ENCODE measurements at places on chromosomes 12 and 14.

- DNase-seq, result no peak
These were observed 60.7 kb upstream of the GZMB start for GRCh38 chr14:24694680-24695079.

- DNase-seq, result no peak
These were observed 35.2 kb upstream of the FOXN3 start for GRCh38 chr14:89452281-89452680.

GRCh38 chr12:31234053-31234840, 91.7 kb downstream of the SINHCAF start:
- DNase-seq, result no peak

- no peak for DNase-seq
These were observed 20.2 kb upstream of the OASL start for GRCh38 chr12:121059031-121059898.

- DNase-seq, result no peak
These were observed 698 bp downstream of the ACOT6 start for GRCh38 chr14:73613046-73613383.

DNA sequence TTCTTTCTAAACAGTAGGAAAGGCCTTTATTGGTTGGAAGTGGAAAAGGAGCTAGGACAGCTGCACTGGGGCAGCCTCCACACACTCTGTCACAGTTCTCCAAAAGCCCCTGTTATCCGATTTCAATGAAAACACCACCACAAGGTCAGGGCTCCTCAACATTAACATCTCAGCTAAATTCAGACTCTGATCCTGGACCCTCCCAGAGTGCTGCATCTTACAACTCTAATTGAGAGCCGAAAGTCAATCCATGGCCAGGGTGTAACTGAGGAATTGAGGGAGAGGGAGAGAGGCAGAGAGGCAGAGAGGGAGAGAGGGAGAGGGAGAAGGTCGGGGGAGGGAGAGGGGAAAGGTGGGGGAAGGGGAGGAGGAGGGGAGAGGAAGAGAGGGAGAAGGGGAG, 32.1 kb downstream of the DICER1 start:
- DNase-seq, result no peak

DNA sequence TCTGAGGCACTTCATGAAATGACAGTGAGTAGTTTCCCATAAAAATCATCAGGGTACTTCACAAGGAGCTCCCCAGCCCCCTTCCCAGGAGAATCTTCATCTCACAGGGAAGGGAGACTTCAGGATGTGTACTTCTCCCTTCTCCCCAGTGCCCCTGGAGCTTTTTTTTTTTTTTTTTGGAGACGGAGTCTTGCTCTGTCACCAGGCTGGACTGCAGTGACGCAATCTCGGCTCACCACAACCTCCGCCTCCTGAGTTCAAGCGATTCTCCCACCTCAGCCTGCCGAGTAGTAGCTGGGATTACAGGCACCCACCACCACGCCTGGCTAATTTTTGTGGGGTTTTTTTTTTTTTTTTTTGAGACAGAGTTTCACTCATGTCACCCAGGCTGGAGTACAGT, 10.4 kb downstream of the ITPK1 start:
- no peak for DNase-seq

DNA sequence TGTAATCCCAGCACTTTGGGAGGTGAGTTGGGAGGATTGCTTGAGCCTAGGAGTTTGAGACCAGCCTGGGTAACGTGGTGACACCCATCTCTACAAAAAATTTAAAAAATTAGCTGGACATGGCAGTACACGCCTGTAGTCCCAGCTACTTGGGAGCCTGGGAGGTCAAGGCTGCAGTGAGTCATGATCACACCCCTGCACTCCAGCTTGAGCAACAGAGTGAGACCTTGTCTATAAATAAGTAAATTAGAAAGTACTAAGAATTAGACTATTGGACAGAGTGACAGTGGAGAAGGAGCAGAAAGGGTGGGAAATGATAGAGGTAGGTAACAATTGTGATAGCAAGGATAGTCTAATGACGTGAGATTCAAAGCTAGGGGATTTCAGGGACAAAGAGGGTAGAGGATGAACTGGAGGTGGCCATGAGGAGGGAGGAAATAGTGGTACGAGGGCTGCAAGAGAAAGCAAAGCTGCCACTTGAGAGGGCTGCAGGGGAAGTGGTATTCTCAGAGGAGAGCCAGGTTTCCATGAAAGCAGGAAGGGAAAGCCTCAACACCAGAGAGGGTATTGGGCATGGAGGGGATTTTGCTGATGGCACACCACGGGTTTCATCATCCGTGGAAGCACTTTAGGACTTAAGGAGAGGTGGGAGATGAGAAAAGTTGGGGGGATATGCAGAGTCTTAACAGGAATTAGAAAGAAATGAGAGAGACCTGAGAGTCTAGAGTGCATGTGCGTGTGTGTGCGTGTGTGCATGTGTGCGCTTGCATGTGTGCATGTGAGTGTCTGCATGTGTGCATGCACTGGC, 85.6 kb downstream of the SYNE2 start:
- no peak for DNase-seq

- no peak for DNase-seq
These were observed 114.3 kb downstream of the SNAPC1 start for GRCh38 chr14:61876362-61877034.

GRCh38 chr14:28742171-28742846, 24.3 kb upstream of the FOXG1 start:
- no peak for DNase-seq

- no peak for DNase-seq
These were observed 120.5 kb downstream of the DIP2B start for GRCh38 chr12:50625029-50625925.

DNA sequence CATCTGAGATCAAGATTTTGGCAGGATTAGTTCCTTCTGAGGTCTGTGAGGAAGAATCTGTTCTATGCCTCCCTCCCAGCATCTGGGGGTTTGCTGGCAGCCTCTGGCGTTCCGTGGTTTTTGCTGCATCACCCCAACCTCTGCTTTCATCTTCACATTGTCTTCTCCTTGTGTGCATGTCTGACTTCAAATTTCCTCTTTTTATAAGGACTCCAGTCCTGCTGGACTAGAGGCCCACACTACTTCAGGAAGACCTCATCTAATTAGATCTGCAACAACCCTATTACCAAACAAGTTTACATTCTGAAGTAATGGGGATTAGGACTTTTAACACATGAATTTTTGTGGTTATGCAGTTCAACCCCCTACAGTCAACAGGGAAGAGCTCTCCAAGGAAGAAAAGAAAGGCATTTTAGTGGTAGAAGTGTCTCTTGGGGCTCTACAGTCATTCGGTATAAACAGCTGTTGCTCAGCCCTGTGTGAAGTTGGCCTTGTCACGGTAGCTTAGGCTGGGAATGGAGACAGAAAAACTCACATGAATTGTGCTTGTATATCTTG, 89.7 kb downstream of the CAND1 start:
- DNase-seq, result no peak

- DNase-seq, result no peak
These were observed 4.7 kb upstream of the TC2N start for GRCh38 chr14:91872011-91872501.

DNA sequence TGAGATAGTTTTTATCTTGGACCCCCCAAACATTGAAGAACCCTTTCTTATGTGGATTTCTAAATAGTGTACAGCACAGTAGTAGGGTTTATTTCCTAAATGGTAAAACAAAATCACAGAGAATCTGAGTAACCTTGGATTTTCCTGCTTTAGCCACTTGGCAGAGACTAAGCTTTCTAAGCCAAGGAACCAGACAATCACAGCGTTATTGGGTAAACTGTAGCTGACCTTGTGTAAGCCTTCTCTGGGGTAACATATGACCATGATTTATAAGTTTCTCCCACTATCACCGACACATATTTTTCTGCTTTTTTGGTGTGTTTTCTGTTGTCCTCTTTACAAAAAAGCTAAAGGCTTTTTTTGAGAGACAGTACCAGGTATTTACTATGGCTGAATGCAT, 136.3 kb upstream of the PZP start:
- no peak for DNase-seq

DNA sequence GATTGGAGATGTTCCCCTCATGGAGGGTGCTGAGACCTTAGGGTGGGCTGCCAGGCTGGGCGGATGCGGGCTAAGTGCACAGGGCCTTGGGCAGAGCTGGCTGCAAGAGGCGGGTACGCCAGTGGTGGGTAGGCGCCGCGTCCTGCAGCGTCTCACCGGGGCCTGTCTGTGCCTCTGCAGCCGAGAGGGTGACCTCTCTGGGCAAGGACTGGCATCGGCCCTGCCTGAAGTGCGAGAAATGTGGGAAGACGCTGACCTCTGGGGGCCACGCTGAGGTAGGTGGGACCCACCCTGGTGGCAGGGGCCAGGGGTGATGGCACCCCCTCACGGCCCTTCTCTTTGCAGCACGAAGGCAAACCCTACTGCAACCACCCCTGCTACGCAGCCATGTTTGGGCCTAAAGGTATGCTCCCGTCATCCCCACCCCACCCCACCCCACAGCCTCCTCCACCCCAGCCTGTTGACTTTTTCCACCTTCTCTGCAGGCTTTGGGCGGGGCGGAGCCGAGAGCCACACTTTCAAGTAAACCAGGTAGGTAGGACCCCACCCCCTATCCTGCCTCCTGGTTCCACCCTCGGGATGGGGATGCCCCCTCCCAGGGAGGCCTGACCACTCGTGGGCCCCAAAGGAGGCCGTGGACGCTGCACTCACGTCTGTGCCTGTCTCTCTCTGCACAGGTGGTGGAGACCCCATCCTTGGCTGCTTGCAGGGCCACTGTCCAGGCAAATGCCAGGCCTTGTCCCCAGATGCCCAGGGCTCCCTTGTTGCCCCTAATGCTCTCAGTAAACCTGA, 1.5 kb downstream of the CRIP1 start:
- DNase-seq, result no peak

DNA sequence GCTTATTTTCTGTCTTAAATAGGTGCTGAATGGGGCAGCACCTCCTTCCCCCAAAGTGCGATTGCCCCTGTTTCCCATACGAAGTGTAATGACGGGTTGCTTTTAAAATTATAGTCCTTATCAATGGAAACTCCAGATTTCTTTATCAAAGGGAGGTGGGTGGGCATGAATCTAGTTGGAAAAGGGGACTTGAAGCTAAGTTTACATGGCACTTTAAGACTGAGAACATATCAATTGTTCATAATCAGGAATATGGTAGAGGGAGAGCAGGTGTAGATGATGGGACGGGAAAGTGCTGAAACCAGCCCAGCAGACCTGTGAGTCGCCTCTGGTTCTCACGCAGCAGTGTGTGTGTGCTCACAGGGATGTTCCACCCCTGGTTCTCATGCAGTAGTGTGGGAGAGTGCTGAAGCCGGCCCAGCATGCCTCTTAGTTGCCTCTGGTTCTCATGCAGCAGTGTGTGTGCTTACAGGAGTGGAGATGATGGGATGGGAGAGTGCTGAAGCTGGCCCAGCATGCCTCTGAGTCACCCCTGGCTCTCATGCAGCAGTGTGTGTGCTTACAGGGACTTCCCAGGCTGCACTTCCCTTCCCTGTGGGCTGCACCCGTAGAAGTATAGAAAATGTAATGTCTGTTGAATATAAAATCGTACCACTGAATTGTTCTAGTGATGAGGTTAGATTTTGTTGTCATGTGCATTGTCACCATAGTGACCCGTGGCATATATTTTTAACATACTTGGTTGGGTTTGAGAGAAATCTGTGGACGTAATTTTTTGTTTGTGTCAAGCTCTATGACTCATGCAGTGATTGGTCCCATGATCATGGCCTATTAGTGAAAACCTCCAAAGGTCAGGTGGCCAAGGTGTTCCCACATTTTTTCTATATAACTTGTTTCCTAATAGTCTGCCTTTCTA, 51.6 kb downstream of the GPATCH2L start:
- DNase-seq, result no peak

- DNase-seq, result no peak
These were observed 52.6 kb upstream of the VPS33A start for GRCh38 chr12:122318607-122319605.

- DNase-seq, result no peak
These were observed 80.4 kb downstream of the LIN7A start for GRCh38 chr12:80857311-80857710.

- no peak for DNase-seq
These were observed 175.2 kb upstream of the ATP2B1 start for GRCh38 chr12:89883630-89884389.

GRCh38 chr12:51434305-51434704, 9.7 kb downstream of the SLC4A8 start:
- no peak for DNase-seq

- DNase-seq, result no peak
These were observed 30.7 kb downstream of the TMEM229B start for GRCh38 chr14:67457782-67458181.

DNA sequence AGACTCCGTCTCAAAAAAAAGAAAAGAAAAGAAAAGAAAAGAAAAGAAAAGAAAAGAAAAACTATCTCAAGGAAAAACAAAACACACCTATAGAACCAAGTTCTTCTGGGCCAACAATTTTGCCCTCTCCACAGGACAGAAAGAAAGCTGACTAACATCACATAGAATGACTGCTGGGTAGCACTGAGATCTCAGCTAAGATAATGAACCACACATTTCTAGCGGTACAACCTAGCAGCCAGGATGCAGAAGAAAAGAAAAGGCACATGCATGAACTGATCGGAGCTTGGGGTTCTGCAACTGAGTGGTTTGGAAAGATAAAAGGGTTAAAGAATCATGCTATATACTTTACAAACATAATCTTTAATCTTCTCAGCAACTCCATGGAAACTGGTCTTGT, 19.5 kb downstream of the TMED10 start:
- no peak for DNase-seq

DNA sequence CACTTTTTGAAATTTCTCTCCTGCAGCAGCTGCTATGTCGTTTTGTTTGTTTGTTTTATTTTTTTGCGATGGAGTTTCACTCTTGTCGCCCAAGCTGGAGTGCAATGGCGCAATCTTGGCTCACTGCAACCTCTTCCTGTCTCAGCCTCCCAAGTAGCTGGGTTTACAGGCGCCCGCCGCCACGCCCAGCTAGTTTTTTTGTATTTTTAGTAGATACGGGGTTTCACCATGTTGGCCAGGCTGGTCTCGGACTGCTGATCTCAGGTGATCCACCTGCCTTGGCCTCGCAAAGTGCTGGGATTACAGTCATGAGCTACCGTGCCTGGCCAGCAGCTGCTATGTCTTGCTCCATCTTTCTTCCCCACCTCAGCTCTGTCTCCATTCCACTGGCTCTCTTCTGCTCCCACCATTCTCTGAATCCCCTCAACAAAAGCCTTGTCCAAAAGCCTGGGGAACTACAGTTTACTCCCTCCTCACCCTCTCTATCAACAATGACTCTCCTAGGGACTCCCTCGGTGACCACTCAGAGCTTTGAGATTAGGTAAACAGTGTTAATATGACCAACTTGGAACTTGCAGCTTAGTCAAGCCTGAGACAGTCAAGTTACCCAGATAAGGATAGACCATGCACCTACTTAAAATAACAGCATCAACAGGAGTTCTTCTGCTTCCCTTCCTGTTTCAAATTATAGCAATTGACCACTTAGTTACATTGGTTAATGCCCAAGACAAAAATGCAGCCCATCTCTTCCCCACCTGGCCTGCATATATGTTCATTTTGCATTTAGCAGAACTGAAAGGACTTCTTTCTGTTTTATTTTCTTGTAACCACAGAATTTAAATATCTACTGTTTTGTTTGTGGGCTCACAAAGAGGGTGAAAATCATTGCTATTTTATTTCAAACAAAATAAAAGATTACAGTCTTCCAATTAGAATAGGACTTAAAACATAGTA, 189.0 kb upstream of the AMIGO2 start:
- no peak for DNase-seq
